ENCODE measurements at places on chromosomes 16 and 17.

DNA sequence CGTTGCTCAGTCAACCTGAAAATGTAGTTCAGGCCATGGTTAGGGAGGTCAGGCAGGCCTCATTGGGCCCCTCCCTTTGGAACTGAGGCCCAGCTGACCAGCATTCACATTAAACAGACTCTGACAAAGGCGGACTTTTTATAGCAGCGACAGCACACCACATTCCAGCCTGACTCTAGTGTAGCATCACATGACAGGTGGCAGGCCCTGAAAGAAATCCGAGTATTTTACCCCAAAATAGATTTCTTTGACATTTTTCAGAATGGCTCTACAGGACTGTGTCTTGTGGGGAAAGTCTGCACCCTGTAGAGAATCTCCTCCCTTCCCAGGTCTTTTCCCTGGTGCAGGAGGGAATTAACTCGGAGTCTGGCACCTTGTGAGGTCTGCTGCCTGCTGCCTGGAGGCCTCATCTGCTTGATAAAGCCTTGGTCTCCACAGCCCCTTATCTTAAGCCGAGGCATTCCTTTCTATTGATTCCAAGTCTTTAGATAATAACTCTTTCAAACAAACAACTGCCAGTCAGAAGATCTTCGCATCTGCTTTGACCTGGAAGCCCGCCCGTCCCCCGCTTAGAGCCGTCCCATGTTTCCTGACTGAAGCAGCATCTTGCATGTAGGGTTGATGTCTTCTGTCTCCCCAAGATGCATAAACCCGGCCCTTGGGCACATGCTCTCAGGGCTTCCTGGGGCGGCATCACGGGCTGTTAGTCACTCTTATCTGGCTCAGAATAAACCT, 44.0 kb upstream of the CAPN15 start:
- no peak for DNase-seq

DNA sequence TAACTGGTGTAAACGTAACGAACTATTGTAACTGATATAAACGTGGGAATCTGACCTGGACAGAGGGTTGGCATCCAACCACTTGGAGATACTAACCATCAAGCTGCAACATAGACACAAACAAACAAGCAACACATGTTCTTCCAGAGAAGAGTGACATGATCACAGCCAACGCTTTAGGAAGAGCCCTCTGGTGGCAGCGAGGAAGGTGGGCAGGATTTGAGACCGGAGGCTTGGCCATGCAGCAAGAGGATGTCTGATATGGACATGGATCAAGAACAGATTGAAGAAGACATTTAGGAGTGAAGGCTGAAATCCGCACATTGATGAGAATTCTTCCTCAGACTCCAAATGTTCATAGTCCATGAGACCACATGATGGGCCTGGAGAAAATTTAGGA, 40.3 kb upstream of the TNRC6A start:
- no peak for DNase-seq

GRCh38 chr17:69918164-69918563, 156.9 kb upstream of the KCNJ16 start:
- no peak for DNase-seq

- DNase-seq: no peak
Measured at GRCh38 chr17:50190603-50191358, 10.7 kb downstream of the COL1A1 start.

- DNase-seq: no peak
Measured at GRCh38 chr16:66292241-66292935, 74.1 kb upstream of the CDH5 start.

DNA sequence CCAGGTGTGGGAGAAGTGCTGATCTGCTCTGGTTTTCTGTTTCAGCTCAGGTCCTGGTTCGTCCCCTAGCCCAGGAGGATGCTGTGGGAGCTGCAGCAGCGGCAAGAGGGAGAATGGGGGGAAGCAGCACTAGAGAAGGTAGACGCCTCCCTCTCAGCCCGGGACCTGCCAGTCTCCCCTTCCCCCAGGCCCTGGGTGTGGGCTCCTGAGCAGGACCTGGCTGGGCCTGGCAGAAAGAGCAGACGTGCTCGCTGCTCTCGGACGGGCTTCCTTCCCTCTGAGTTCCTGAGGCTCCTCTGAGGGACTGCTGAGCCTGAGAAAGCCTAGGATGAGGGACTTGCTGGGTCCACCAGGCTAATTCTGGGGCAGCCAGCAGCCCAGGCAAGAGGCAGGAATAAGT, 3.1 kb downstream of the PRCD start:
- no peak for DNase-seq

- DNase-seq: no peak
Measured at GRCh38 chr16:50585331-50585776, 37.2 kb downstream of the NKD1 start.

- no peak for DNase-seq
Measured at GRCh38 chr17:50685691-50686493, 21.8 kb downstream of the ANKRD40 start.

GRCh38 chr17:6677158-6677831, 25.7 kb downstream of the C17orf100 start:
- DNase-seq: no peak

DNA sequence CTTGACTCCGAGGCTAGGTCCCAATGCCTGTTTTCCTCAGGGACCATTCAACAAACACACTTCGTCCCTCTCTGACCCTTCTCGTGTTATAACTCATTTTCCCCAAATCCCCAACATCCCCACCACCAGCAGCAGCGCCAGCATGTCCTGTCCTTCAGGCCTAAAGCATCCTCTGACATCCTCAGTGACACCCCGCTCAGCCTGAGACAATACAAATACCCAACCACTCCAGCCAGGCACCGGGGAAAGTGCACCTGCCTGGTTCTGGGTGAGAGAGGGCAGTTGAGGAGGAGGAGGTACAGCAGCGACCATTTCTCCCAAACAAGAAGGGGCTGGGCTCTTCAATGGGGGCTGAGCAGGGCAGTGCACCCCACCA, 4.7 kb downstream of the MNT start:
- DNase-seq: no peak

DNA sequence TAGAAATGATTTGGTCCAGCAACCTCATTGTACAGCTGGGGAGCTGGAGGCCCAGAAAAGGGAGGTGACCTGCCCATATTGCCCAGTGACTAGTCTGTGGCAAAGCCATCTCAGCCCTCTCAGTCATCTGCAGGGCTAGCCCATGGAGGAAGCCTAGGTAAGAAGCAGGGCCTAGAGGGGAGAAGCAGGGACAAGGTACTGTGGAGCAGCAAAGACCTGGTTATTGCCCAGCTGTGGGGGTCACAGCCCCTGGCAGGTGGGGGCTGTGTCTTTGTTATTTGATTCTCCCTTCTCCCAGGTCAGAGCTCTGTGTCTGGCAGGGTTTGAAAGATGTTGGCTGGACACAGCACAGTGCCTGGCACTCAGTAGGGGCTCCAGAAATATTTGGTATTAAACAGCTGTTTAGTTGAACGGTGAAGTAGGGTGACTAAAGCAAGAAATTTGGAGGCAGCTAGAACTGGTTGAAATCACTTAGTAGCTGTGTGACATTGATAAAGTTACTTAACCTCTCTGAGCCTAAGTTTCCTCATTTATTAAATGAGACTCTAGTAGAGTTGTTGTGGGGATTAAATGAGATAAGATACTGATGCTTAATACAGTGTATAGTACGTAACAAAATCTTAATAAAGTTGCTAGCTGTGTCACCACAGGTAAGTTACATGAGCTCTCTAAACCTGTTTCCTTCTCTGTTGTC, 17.3 kb downstream of the CCR7 start:
- DNase-seq: no peak

GRCh38 chr17:34275881-34276280, 5.9 kb downstream of the CCL7 start:
- no peak for DNase-seq

GRCh38 chr17:2137342-2138098, 82.6 kb downstream of the HIC1 start:
- no peak for DNase-seq

DNA sequence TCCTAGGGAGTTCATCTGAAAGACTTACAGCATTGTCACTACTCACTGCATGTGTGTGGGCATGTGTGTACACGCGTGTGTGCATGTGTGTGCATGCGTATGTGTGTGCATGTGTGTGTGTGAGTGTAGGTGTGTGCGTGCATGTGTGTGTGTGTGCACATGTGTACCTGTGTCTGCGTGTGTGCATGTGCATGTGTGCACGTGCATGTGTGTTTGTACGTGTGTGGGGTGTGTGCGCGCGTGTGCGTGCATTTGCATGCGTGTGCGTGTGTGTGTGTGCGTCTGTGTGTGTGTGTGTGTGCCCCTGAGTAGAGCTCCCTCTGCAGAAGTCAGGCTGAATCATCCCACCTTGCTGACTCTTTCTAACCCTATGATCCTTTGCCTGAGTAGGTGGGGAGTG, 114.8 kb upstream of the RBFOX1 start:
- no peak for DNase-seq

DNA sequence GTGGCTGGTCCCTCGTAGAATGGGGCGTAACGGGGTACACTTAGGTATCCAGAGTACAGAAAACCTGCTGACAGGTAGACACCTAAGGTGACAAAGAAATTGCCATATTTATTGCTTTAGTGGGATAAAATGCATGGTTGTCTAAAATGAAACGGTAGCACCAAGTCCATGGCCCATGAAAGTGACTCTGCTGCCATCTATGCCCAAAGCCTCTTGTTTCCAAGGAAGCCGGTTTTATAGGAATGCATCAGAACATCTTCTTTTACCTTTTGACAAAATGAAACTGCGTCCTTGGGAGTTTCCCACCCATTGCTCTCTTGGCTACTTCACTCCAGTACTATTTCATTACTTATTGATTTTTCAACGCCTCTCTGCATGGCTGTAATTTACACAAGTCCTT, 151.3 kb upstream of the ZFHX3 start:
- DNase-seq: no peak

DNA sequence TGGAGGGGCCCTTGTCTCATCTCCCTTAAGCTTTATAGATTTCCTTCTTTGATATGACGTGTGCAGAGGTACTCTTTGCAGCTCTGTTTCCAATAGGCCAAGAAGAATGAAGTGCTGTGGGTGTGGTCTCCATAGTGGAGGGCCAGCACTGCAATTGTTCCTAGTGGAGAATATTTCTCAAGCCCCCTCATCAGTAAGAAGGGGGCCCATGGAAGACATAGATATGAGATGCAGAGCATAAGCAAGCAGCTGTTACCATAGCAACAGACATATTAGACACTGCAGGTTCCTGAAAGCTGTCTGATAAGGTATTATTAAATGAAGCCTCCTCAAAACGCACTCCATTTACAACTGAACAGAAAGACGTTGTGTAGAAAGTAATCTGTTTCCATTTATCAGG, 240.7 kb downstream of the ZFHX3 start:
- no peak for DNase-seq

- no peak for DNase-seq
Measured at GRCh38 chr17:40399185-40399584, 18.5 kb downstream of the TOP2A start.

GRCh38 chr17:17443173-17443572, 33.6 kb upstream of the MED9 start:
- DNase-seq: no peak

- DNase-seq: no peak
Measured at GRCh38 chr17:42683407-42684034, 1.2 kb downstream of the CNTNAP1 start.

- no peak for DNase-seq
Measured at GRCh38 chr16:81164481-81164880, 68.3 kb upstream of the GCSH start.

DNA sequence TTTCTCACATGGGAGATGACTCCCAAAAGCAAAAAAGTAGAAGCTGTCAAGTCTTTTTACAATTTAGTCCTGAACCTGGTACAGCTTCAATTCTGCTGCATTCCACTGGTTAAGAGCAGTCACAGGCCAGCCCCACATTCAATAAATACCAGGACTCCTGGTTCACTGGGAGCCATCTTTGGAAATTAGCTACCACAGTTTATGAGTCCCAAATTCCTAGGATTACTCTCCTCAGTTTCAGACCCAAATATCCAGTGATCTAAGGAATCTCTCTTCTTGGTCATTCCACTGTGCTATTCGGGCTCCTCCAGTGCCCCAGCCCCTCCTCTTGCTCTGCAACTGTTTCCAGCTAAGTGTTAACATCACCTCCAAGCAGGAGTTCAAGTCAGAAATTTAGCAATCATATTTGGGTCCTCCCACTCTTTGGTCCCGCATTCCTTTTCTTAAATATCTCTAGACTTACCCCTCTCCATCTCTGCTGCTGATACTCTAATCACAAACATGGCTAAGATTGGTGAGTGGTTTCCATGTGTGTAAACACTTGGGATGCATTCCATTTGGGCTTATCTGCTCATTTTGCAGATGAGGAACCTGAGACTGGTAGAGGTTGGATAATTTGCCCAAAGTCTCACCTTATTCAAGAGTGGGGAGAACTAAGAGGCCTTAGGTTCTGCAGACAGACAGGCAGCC, 9.6 kb upstream of the WIPF2 start:
- no peak for DNase-seq

- DNase-seq: no peak
Measured at GRCh38 chr17:28643983-28644786, 773 bp downstream of the BLTP2 start.

DNA sequence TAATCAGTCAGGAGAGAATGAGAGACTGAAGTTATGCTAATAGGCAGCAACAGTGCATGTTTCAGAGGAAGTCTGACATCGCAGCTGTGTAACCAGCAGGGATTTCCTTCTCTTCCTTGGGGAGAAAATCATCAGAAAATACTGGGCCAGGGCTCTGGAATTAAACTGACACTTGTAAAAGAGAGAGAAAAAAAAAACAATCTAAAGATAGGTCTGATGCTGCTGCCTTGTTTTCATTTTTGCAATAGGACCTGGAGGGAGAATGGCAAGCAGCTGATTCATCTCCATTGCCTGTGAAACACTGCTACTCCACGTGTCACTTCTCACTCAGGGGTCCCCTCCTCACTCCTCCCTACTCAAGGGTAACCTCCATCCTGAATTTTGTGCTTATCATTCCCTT, 17.7 kb upstream of the CORO6 start:
- no peak for DNase-seq

DNA sequence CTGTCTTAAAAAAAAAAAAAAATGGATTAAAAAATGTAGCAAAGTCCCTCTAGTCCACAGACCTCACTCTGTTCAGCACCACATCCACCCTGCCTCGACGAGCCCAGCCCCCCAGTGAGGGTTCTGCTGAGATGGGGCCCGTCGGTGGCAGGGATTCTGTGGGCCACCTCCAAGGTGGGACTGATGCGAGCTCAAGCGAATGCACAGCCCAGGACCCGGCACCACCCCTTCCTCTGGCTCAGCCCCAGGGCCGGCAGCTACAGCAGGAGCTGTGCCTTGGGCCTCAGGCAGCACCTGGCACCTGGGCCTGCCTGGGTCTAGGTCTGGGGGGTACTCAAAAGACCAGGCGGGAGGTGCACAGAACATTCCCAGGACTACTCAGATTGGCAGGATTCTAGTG, 59.5 kb downstream of the ZNF778 start:
- no peak for DNase-seq

- no peak for DNase-seq
Measured at GRCh38 chr16:67893743-67894399, 817 bp downstream of the PSKH1 start.

GRCh38 chr16:30068750-30069610, 3.4 kb downstream of the ALDOA start:
- DNase-seq: no peak

- DNase-seq: no peak
Measured at GRCh38 chr17:70882504-70882903, 713.2 kb downstream of the KCNJ2 start.
